CD4-positive, alpha-beta T cell (primary cell): ENCODE measurements at places on chromosomes 5 and 9.
A peak's percentile ranks its signal among the peaks of the same experiment; 100 is the strongest.

DNA sequence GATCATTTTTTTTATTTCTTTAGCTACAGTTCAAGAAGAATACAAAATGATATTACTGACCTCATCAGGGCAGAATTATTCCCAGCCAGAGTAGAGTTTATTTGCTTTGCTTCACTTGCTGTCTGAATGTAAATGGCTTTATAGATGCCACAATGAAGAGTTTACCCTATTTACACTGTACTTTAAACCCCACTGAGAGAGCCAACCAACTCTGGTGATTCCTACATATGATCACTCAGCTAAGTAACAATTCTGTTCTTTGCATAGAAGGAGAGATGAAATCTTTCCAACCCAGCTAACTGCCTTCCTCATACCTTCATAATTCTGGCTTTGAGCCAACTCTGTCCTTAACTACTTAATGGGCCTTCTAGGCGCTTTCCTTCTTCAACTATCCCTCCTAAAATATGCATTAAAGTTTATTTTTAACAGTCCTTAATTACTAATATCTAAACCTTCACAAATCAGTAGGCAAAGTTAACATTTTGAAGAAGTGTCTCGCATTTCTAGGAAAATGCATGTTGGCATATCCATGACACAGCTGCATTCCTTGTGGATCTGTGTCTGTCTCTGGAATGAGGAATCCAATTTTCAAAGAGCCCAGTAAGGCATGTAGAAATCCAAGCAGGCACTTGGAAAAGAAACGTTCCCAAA is 284.8 kb upstream of the GRAMD2B start:
- DNase-seq, result no peak

DNA sequence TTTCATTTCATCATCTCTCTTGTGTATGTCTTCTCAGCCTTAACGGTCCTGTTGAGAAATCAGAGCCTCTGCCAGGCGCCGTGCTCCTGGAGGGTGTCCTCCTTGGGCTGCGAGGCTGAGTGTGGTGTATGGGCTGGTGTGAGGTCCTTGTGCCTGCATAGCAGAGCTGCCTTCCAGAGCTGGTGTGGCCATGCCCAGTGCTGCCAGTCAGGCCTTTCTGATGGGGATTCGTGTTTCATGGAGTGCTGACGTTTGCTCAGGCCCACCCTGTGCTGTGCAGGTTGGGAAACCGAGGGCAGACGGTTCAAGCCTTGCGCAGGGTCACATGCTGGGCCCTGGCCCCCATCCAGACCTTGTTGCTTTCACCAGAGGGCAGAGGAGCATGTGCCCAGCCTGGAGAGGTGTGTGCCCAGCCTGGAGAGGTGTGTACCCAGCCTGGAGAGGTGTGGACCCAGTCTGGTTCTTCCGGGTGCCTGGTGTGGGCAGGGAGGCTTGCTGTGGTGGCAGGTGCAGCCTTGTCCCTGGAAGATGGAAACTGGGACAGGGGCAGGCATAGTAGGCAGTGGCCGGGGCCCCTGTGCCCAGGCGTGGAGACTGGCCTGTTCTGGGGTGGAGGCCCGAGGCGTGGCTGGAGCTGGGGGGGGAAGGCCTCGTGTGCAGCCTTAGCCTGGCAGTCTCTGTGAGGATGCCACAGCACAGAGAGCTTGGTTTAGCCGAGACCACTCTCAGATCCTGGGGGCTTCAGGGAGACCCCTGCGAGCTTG is 84.0 kb downstream of the RXRA start:
- no peak for DNase-seq

- no peak for DNase-seq
Measured at GRCh38 chr9:445033-445432, 230.4 kb downstream of the DOCK8 start.

GRCh38 chr9:87803166-87803565 is 77.2 kb downstream of the CTSL start:
- no peak for DNase-seq

GRCh38 chr9:135308821-135309762 is 170.5 kb upstream of the PPP1R26 start:
- DNase-seq, result no peak

DNA sequence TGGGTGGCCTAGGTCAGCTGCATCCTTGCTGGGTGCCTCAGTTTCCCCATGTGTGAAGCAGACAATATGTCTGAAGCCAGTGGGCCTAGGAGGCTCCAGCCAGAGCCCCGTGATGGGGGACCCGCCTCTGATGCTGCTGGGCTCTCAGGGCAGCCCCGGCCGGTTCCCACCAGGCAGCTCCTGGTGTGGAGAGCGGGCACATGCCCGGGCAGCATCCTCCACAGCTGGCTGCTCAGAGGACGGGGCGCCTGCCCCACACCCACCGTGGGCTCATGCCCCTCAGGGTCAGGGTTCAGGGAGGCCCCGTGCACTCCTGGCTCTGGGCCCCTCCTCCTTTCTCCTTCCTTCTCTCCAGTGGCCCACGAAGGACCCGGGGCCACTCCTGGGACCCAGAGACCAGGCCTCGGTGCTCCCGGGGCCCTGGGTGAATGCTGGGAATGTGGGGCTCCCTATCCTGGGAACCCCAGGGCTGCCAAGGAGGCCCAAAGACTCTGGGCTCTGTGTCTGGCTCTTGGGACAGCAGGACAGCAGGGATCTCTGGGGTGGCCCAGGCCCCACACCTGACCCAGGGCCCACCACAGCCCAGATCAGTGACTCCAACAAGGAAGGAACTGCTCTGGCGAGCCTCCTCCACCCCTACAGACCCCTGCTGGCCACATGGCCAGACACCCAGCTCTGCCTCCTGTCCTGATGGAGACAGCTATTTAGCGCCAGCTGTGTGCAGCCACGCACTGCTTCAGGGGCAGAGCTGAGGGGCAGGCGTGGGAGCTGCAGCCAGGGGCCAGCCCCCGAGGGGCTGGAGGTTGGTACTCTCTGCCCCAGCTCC is 39.5 kb upstream of the EGFL7 start:
- DNase-seq, result no peak

GRCh38 chr5:146725025-146725424 is 153.5 kb downstream of the PPP2R2B start:
- no peak for DNase-seq

DNA sequence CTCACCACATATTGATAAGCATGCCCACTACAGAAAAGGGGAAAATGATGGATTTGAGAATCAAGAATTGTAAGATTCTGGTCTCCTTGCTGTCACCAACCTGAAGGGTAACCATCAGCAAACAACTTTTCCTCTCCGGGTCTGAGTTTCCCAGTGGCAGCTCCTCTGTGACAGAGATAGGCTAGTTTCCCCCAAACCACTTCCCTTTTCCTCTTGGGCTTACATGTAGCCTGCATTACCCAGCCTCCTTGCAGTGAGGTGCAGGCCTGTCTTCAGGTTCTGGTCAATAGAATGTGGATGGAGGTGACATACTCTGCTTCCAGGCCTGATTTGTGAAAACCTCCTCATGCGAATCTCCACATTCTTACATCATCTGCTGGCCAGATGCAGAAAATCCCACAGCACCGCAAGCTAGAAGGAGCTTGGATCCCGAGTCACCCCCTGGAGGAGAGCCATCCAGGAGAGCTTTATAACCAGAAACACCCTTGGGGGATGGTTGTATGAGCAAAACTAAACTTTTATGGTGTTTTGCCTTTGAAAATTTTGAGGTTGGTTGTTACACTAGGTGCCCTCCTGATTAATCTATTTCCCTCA is 206.1 kb downstream of the RGS3 start:
- DNase-seq, result no peak

GRCh38 chr9:118595719-118596305 is 773.4 kb downstream of the BRINP1 start:
- DNase-seq, result no peak

- no peak for DNase-seq
Measured at GRCh38 chr9:96232539-96233241, 69.3 kb downstream of the HSD17B3 start.

- DNase-seq, result no peak
Measured at GRCh38 chr5:120199559-120199958, 264.5 kb upstream of the PRR16 start.

- DNase-seq, result no peak
Measured at GRCh38 chr5:180601591-180602480, 10.5 kb upstream of the SCGB3A1 start.

GRCh38 chr5:116740771-116741170 is 166.1 kb upstream of the SEMA6A start:
- DNase-seq, result no peak

DNA sequence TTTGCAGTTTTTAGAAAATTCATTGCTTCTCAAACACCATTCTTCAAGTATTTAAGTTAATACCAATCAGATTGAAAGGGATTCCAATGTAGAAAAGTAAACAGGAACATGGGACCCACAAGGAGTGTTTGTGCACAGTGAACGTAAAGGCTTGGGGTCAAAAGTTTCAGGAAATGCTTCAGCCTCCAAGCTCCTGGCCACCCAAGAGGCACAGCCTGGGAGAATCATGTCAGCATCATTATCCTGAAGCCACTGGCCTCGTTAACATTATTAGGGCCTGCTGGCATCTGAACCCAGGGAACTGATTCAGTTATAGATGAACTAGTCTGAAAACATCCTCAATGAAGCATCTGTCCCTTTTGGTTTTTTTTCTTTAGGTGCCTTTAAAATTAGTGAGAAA is 122.9 kb downstream of the NXNL2 start:
- DNase-seq, result no peak

GRCh38 chr5:65356274-65356673 is 125.4 kb downstream of the ADAMTS6 start:
- no peak for DNase-seq

GRCh38 chr9:129270903-129271431 is 92.9 kb upstream of the IER5L start:
- DNase-seq, result no peak

DNA sequence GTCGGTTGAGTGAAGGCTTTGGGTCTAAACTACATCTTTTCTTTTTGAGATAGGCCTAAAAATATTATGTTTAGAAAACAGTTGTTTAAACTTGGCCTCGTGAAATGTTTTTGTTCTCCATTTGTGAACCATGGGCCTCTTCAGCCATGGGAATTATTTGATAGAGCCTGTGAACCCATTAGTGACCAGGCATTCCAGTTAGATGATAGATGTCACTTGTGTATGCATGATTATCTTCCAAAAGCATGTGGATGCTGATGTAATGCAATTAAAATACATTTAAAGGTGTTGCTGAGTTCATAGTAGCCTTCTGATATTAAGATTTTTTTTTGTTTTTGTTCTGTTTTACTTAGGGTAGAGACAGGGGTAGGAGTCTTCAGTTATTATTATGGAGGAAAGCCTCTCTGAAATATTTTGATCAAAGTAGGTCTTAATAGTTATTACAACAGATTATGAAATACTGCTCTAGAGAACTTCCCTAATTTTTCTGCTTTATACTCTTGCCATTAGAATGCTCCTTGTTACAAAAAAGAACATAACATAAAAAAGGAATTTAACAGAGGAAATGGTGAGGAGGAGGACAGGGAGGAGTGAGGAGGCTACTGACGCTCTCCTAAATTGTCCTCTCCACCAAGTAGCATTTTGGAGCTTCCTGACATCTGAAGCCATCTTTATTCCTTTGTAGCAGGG is 32.9 kb downstream of the CPEB4 start:
- DNase-seq, result no peak

DNA sequence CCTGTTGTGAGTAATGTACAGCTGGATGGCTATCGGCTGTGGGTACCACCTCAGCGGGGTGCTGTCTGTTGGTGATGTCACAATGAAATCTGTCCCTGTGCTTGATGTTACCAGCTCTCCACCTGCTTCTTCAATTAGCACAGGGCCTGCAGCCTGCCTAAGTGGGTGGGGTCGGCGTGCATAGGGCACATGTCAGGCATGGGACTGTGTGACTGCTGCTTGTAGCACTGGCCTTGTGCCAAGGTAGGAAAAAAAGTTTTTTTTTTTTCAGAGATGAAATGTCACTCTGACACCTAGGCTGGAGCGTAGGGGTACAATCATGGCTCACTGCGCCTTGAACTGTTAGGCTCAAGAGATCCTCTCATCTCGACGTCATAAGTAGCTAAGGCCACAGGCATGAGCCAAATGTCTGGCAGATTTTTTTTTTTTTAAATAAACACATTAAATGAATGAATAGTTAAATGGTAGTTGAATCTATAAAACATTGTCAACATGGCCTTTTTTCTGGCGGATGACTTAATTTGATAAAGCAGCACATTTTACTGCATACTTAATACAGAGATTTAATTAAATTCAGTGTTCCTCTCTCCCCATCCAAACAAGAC is 222.5 kb downstream of the NXNL2 start:
- DNase-seq, result no peak

- no peak for DNase-seq
Measured at GRCh38 chr9:1050125-1050895, at the start of gene DMRT2. Gene DMRT2, plus strand, starts transcription at chr9:1050357. Its CDS starts 1,257 bp downstream, at chr9:1051614.

- DNase-seq, result no peak
Measured at GRCh38 chr5:57770039-57770438, 287.4 kb upstream of the ACTBL2 start.

- DNase-seq, result no peak
Measured at GRCh38 chr9:121182989-121183388, 18.7 kb downstream of the RAB14 start.

DNA sequence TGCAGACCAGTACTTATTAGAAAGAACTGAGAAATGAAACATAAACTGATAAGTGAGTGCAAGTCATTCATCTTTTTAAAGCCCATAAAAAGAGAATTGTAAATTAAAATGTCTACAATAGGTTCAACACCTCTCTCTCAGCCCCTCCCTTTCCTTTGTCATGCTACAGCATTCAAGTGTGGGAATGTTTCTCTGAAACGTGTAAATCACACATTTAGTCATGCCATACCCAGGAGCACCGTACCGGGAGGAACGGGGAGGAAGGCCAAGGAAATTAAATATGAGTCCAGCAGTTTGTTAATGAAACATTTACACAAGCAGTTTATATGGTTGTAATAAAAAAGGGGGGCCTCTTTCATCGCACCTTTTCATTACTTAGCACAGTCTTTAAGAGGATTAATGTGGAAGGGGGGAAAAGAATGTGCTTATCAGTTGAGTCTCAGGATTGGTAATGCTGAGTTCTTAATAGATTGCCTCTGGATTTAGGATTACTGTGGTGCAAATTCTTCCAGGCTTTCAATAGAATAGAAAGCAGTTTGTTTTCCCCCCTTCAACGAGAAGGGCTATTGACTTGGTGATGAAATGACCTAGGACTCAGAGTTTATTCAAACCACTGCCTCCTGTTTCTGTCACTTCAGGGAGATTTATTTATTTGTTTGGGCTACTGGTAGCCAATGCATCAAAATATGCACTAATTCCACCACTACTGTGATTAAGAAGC is 176.0 kb upstream of the ZNF608 start:
- no peak for DNase-seq

- peak; percentile 12 for DNase-seq
Measured at GRCh38 chr9:127968700-127969383, 11.9 kb downstream of the EEIG1 start.

GRCh38 chr5:102975045-102975444 is 144.9 kb downstream of the GIN1 start:
- no peak for DNase-seq

DNA sequence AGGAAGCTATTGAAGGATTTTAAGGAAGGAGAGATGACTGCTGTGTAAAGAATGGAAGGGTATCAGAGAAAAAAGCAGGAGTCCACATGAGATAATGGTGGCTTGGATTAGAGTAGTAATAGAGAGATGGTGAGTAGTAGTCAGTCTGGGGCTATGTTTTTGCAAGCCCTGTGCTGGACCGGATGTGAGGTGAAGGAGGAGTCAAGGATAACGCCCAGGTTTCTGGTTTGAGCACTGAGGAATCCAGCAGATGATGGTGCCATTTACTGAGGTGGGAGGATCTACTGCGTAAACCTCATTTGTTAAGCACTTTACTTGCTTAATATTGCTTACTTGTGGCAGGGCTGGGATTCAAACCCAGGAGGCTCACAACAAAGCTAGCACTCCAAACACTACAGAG is 1.1 kb downstream of the TIGD6 start:
- no peak for DNase-seq

- no peak for DNase-seq
Measured at GRCh38 chr9:110443146-110443865, 105.6 kb upstream of the TXNDC8 start.

- DNase-seq, result no peak
Measured at GRCh38 chr5:127933348-127933747, 150.2 kb upstream of the SLC12A2 start.
